ENCODE measurements at places on chromosomes 3 and 15.

- DNase-seq, result no peak
Observed at GRCh38 chr3:149378478-149379309, 1.2 kb upstream of the TM4SF1 start.

- no peak for DNase-seq
Observed at GRCh38 chr3:117450026-117450425, 740.4 kb downstream of the TUSC7 start.

DNA sequence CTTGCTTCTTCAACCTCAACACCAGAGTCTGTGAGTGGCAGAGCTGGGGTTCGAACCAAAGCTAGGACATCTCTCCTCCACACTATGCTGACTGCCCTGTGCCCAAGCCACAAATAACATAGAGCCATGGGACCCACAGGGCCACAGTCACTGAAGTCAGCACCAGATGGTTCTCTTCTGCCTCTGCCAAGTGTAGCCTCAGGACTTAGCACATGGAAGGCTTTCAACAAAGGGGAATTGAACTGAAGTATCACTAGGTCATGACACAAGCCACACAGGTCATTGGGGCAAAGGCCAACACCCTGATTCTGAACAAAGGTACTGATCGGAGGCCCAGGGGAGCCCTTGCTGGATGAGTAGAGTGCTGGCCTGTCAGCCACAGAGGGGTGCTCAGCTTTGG lies 83.6 kb downstream of the BDH1 start:
- no peak for DNase-seq

- DNase-seq, result no peak
Observed at GRCh38 chr3:114111060-114111770, 54.7 kb downstream of the QTRT2 start.

- DNase-seq, result no peak
Observed at GRCh38 chr3:42301446-42302175, 35.6 kb upstream of the CCK start.

DNA sequence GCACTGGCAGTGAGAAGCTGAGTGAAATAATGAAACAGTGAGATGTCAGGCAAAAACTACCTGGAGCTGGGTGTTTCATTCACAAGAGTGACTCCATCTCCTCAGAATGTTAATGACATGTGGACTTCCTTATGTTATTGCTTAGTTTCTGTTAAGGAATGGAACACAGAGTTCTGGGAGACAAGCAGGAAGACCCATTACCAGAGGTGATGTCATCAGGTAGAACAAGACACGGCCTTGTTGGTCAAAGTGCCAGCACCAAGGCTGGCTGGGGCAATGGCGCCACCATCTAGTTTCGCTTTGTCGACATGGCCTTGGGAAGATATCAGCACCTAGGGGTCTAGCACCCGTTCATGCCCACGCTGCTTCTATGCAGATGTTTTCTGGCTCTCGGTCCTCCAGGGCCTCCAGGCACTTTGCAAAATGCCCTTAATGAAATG lies 252.2 kb downstream of the FAM43A start:
- no peak for DNase-seq

DNA sequence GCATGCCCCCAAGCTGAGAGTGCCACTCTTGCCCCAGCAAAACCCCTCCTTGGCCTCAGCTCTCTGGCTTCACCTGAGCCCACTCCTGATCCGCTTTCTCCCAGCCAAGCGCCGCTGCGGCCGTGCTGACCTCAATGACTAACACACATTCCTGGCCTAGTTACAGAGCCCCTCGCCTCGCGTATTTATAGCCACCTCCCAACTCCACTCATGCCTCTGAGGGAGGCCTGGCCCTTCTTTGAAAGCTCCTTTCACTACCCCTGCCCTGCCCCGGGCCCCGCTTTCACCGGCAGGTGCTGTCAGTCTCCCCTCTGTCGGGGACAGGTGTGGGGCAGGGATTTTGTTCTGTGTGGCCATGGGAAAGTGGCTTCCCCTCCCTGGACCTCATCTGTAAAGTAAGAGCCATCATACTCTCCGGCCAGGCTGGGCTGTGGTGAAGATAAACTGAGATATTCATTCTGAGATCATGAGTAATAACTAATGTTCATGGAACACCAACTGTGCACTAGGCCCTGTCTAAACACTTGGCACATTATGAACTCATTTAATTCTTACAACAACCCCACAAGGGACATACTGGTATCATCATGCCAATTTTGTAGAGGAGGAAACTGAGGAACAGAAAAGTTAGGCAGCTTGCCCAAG lies 13.2 kb upstream of the ATP2B2 start:
- DNase-seq, result no peak

GRCh38 chr3:122313281-122313680 lies 11.8 kb upstream of the CSTA start:
- DNase-seq, result no peak

GRCh38 chr3:192514754-192515663 lies 212.3 kb downstream of the FGF12 start:
- peak; percentile 78 for DNase-seq

GRCh38 chr3:86990734-86991481 lies at the start of gene VGLL3:
VGLL3 (minus strand) TSS chr3:86991149; CDS start chr3:86990743, 406 bp downstream.
- no peak for DNase-seq

- no peak for DNase-seq
Observed at GRCh38 chr3:155254445-155254844, 39.0 kb downstream of the STRIT1 start.

GRCh38 chr3:153443961-153444360 lies 281.9 kb downstream of the RAP2B start:
- no peak for DNase-seq

DNA sequence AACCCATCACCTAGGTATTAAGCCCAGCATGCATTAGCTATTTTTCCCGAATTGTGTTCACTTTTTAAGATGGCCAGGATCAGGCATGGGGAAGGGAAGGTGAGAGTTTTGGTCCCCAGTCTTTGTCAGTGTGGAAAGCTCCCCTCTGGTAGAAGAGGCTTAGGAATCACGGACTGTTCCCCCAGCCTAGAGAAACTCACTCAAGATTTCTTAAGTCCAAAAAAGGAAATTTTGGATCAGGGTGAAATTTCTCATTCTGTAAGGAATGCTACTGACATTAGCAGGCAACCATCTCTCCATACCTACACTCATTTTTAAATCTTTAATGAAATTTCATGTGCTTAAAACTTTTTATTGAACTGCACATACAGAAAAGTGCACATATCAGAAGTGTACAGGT lies 70.3 kb upstream of the GALNT15 start:
- no peak for DNase-seq

GRCh38 chr3:19645093-19645492 lies 288.9 kb downstream of the EFHB start:
- DNase-seq, result peak; percentile 65

GRCh38 chr3:46670891-46671427 lies 22.5 kb downstream of the ALS2CL start:
- DNase-seq, result no peak

DNA sequence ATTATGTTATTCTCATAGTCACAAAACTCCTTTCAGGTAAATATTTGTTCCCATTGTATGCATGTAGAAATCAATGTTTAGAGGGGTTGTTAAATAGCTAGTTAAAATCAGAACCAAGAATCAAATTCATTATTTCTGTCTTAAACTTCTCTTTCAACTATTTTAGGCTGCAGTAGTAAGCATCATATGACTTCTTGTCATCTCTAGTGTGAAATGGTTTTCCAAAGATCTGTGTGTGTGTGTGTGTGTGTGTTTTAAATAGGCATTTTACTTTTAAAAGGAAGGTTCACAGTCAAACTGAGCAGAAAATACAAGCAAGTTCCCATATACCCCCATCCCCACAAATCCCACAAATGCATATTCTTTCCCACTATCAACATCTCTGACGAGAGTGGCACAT lies 506.5 kb downstream of the LPP start:
- no peak for DNase-seq
